ENCODE measurements at places on chromosomes 11 and 22. TPM values are rescaled to one million over a fixed set of nuclear protein-coding genes. Genes with fewer than 3 reads are reported as not detected.

DNA sequence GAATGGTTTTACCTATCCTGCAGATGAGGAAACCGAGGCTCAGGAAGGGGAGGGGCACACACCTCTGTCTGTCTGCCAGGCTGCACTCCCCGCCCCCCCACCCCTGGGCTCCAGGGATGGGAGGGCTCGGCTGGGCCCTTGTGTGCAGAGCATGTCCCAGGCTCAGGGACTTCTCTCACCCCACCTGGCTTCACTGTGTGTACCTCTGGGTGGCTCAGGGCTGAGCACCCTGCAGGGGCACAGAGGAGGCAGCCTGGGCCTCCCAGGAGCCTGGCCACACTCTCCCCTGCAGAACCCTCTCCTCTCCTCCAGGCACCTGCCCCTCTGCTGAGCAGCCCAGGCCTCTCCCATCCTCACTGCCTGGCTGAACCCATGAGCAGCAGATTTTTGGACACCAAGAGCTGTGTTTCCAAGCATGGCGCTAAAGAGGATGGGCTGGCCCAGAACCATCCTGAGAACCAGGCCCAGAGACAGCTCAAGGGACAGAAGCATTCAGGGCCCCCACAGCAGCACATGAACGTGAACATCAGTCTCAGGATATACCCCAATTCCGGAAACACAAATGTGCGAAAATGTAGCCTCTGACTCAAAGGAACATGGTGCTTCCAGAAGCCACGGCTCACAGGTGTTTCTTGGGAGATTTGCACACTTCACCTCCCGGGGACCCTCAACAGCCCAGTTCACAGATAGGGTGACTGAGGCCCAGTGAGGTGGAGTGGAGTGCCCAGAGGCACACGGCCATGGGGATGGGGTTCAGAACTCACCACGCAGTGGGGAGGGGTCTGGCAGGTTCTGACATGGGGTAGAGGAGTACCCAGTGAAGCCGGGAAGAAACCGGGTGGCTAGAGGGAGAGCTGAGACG lies 10.5 kb downstream of the EMID1 start:
- DNase-seq = no peak

- DNase-seq = no peak
Observed at GRCh38 chr11:61826930-61827570, 1.1 kb upstream of the FADS2 start.

DNA sequence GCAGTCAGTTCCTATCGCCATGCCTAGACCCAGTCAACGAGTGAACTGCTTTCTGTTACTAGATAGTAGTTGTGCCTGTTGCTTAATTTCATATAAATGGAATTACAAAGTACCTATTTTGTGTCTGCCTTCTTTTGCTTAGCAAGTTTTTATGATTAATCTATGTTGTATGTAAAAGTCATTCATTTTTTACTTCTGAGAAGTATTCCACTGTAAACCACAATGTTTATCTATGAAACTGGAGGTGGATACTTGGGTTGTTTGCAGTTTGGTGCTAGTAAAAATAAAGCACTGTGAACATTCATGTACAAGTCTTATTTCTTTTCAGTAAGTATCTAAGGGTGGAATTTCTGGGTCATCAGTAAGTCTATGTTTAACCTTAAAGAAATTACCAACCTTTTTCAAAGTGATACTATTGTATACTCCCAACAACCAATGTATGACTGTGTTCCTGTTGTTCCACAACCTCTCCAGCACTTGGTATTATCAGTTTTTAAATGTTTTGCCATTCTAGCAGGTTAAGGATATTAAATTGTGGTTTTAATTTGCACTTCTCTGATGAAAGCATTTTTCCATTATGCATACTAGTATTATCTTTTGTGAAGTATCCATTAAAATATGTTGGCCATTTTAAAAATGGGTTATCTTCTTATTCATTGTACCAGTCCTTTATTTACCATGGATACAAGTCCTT lies 68.2 kb downstream of the DNAJC24 start:
- DNase-seq = no peak

Gene LRRC56
- 0.47 TPM for polyA plus RNA-seq

DNA sequence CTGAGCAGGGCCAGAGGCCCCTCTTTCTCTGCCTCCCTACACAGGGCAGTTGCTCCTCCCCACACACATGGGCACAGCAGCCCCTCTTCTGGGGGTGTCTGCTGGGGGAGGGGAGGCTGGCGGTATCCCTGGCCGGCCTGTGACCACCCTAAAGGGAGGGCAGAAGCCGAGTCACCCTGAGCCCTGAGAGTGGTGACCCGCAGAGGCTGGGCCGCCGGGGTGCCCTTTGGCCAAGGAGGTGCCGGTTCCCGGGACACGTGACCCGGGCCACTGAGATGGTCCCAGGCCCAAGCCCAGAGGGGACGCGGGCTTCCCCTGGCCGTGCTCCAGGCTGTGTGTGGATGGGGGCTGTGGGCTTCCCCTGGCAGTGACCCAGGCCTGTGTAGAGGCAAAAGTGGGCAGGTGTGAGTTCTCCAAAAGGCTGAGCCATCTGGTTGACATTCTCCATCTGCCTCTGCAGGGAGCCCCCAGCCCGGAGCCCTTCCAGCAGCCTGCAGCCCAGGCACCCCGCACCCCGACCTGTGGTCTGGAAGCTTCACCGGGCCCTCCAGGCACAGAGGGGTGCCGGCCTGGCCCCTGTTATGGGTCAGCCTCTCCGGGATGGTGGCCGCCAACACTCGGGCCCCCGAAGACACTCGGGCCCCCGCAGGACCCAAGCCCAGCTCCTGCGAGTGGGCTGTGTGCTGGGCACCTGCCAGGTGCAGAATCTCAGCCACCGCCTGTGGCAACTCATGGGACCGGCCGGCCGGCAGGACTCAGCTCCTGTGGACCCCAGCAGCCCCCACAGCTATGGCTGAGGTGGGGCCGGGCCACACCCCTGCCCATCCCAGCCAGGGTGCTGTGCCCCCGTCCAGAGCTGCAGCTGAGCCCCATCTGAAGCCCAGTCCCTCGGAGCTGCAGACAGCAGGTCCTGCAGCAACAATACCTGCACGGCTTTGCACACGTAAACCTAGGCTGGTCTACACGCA lies 1.0 kb downstream of the ADM2 start:
- no peak for DNase-seq

Gene THOC5
- polyA plus RNA-seq = 37.8 TPM

Gene TUBA8
- 8.9 TPM for polyA plus RNA-seq

DNA sequence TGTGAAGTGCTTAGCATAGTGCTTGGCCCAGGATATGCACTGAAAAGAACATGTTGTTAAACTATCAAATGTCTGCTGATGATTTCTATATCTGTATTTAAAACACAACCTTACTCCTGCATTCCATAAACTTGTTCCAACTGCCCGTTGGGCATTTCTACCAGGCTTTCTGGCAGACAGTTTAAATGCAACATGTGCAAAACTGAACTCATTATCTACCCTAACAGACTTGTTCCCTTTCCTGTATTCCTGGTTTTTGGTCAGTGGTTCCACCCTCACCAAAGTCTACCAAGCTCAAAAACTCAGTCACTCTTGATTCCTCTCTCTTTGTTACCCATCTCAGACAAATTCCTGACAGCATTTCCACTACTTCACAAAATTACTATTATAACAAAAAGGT lies 6.5 kb upstream of the RAB38 start:
- no peak for DNase-seq

DNA sequence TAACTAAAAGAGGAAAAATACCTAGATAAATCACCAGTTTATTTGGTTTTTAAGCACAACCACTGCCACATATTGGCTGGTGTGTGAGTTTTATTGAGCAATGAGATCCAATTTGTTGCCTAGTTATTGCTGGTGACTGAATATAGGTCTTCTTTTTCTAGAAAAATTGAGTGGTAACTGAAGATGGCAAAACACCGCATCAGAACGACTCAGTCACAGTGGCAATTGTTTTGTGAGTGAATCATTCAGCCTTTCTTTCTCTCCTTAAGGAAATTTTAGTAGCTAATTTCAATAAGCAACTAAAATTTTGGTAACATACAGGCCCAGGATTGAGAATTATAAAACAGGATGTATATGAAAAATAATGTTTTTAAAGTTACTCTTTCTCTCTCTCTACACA lies 533.0 kb downstream of the KCNA4 start:
- DNase-seq = peak; percentile 24

GRCh38 chr22:37190262-37190780 lies 2.3 kb upstream of the C1QTNF6 start:
- DNase-seq = no peak

DNA sequence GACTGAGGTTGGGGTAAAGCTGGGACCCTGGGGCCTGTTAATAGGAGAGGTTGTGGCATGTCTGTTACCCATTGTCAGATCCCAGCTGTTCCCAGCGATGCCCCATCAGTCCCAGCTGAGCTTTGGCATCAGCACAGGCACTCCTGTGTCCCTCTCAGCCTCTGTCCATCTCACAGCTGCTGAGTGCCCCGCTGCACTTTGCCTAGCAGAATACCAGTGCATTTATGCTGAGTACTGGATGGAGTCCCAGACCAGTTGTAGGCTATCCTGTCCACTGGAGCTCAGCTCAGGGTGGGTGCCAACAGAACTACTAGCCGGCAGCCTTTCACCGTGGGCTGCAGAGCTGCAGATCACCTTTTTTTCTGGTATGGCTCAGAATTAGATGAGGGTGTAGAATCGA lies 9.9 kb downstream of the FXYD6 start:
- no peak for DNase-seq

GRCh38 chr11:32479291-32479690 lies 44.0 kb upstream of the WT1 start:
- no peak for DNase-seq

Gene ASCL3
- not detected for polyA plus RNA-seq

Gene PDE3B
- 0.26 TPM for polyA plus RNA-seq

- no peak for DNase-seq
Observed at GRCh38 chr11:16114431-16114830, 241.9 kb downstream of the SOX6 start.

Gene APOL4
- 0.25 TPM for polyA plus RNA-seq

DNA sequence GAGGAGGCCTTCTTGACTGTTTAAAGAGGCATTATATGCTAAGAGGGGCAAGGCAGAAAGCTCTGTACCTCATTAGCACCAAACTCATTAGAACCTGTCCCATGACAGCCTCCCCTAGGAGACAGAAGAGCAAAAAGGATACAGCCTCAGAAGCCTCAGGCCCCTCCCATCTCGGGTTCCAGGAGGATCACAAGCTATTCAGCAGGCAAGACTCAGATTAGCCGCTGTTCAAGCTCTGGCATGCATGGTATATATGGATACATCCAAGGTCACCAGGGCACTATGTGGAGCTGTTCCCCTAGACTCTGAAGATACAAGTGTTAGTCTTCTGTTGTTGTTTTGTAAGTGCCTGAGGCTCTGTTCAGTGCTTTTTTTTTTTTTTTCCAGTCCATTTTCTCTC lies 32.1 kb downstream of the ATXN10 start:
- no peak for DNase-seq

- DNase-seq = no peak
Observed at GRCh38 chr11:39365809-39366436, 2093.5 kb downstream of the LRRC4C start.

GRCh38 chr22:49598338-49598737 lies 229.3 kb downstream of the BRD1 start:
- no peak for DNase-seq

DNA sequence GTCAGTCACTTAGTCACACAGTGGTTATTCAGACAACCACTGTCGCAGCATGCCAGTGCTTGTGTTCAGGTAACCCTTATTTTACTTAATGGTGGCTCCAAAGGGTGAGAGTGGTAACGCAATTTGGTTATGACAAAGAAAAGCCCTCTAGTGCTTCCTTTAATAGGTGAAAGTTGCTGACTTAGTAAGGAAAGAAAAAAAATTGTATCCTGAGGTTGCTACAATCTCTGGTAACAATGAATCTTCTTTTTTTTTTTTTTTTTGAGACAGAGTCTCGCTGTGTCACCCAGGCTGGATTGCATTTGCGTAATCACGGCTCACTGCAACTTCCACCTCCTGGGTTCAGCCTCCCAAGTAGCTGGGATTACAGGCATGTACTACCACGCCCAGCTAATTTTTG lies 64.5 kb downstream of the C11orf91 start:
- DNase-seq = no peak

DNA sequence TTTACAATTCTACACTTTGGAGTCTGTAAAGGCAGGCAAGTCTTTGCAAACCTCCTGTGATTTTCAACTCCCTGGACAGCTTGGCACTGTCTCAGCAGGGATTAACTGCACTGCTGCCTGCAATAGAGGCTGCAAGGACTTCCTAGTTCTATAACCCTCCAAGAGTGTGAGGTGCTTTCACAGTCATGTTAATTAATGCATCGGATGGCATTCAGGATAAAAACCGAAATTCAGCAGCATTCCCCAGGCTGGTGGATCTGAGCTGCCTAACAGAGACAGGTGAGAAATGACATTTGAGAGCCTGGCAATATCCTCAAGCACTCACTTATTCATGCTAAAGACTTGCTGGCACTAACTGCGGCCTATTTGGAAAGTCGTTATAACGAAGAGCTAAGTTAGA lies 85.0 kb downstream of the LARGE1 start:
- DNase-seq = no peak

- no peak for DNase-seq
Observed at GRCh38 chr11:64095273-64095817, 59.6 kb downstream of the FLRT1 start.

Gene FLRT1
- polyA plus RNA-seq = not detected

DNA sequence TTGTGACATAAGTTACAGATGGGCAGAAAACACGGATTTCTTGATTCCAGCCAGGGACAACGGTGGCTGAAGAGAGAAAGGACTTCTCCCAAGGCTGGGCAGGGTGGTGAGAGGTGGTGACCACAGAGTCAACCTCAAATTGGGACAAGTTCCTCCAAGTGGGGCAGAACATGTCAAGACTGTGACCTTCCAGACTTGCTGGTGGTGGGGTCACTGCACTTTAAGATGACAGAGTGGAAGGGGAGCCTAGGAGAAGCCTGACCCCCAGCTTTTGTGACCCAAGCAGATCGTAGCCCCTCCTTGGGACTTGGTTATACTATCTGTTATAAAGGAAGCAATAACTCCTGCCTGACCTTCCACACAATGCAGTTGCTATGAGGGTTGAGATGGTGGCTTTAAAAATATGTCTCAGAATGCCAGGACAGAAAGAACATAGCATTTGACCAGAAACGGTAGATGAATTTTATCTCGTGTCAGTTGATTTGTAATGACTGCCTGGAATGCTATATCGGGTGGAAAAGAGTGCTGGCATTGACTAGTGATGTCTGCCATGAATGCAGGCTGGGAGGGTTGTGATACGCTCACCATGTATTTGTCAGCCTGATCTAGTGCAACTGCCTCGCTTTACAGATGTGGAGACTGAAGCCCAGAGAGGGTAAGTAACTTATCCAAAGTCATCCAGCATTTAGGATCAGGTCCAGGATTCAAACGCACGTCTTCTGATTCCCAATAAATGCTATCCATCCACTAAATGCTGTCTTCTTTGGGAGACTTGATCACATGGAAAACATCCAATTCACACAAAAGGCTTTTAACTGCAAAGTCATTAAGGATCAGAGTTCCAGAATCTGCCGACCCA lies 18.3 kb downstream of the TST start:
- DNase-seq = no peak
